Sigmoid colon (tissue), 7 donors: ENCODE measurements at places on chromosomes 7 and 10. TPM values are rescaled to one million over a fixed set of nuclear protein-coding genes. Genes with fewer than 3 reads are reported as not detected.

DNA sequence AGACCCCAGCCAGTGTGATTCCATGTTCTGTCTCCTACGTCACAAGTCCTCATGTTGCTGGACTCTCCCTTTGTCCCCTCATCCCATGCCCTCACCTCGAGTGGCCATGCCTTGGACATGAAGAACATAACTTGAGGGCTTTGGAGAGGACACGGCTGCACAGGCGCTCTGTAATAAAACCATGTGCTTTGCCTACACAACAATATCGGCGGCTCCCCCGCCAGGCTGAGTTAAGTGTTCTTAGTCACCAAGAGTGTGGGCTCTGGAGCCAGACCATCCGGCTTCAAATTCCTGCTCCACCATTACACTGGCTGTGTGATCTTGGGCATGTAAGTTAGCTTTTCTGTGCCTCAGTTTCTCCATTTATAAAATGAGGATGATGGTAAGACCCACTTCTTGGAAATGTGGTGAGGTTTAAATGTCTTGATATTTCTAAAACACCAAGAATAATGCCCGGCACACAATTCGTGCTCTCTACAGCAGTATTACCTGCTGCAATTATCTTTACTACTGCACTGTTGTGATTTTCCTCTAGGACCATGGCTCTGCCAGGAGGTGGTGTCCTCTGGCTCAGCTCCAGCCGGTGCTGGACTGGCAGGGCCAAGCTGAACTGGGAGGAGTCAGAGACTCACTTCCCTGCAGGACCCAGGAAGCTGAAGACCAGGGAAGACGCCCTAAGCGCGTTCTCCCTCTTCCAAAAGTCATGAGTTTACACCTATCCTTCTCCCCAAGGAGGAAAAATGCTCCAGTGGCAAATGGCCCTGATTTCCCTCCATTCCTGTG, 15.7 kb downstream of the SLIT1 start:
- H3K27me3 ChIP-seq = no peaks in the 10 kb centered on the region
- H3K4me3 ChIP-seq = no peak overlapping the region
- no peaks in the 10 kb centered on the region for H3K4me1 ChIP-seq
- H3K36me3 ChIP-seq = no peaks in the 10 kb centered on the region
- no peak for DNase-seq

DNA sequence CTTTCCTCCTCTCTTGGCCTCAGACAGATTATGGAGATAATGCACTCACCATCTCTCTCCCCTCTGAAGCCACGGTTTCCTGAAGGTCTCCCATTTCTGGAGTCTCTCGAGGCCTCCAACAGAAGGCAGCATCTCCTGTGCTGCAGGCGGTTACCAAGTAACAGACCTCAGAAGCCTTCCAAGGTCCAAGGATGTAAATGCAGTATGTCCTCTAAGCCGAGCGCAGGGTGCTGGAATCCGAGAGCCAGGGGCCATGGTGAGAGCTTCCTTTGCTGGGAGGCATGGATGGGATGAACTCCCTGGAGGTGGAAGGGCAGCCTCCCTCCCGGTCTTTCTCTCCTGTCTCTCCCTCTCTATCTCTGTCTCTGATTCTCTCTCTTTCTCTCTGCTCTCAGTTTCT, 79.8 kb downstream of the ADARB2 start:
- H3K27me3 ChIP-seq = no peaks in the 10 kb centered on the region
- no peaks in the 10 kb centered on the region for H3K4me1 ChIP-seq
- H3K27ac ChIP-seq = no peak overlapping the region
- H3K4me3 ChIP-seq = no peak overlapping the region
- no peaks in the 10 kb centered on the region for H3K36me3 ChIP-seq

GRCh38 chr10:97226398-97226797, 40.6 kb upstream of the SLIT1 start:
- peaks cover 4% of the 10 kb centered on the region for H3K36me3 ChIP-seq
- no peak for DNase-seq
- H3K27ac ChIP-seq = no peak overlapping the region
- no peak overlapping the region for H3K4me3 ChIP-seq
- H3K4me1 ChIP-seq = no peaks in the 10 kb centered on the region

Gene MRM2
- polyA plus RNA-seq = 12.6 TPM

DNA sequence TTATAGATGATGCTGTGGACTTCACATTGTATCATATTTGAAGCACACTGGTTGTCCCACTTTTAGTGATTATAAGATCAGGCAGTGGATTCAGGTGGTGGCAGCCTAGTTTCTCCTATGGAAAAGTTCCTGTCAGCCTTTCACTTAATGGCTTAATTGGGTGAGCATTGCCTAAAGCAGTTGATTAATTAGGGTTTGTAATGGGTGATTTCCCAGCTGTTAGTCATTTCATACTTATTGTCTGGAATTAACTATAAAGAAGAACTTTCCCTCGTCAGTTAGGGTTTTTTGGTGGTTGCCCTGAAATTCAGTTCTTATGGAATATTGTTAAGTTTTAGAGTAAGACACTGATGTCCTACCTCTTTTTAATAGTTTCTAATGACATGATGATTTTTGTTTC, 78.8 kb downstream of the SLC25A40 start:
- H3K27ac ChIP-seq = no peak overlapping the region
- no peaks in the 10 kb centered on the region for H3K4me1 ChIP-seq
- H3K27me3 ChIP-seq = no peaks in the 10 kb centered on the region
- no peak for DNase-seq
- H3K4me3 ChIP-seq = no peak overlapping the region
- no peaks in the 10 kb centered on the region for H3K36me3 ChIP-seq

- H3K27ac ChIP-seq = no peak overlapping the region
- H3K27me3 ChIP-seq = no peaks in the 10 kb centered on the region
- no peaks in the 10 kb centered on the region for H3K36me3 ChIP-seq
- peaks cover 70% of the 10 kb centered on the region for H3K4me1 ChIP-seq
Observed at GRCh38 chr7:114533131-114533530, 118.5 kb downstream of the FOXP2 start.

Gene OPALIN
- polyA plus RNA-seq = not detected

Gene PLPP4
- polyA plus RNA-seq = 0.96 TPM

GRCh38 chr7:4713183-4713784, 31.2 kb downstream of the FOXK1 start:
- H3K4me3 ChIP-seq = no peak overlapping the region
- no peak for DNase-seq
- peak overlapping the region; percentile 62 for H3K27ac ChIP-seq
- peaks cover 28% of the 10 kb centered on the region for H3K4me1 ChIP-seq
- no peaks in the 10 kb centered on the region for H3K36me3 ChIP-seq

- H3K27me3 ChIP-seq = no peaks in the 10 kb centered on the region
- peak within 1 kb of the TSS; percentile 85 for H3K27ac ChIP-seq
- peaks cover 23% of the 10 kb centered on the region for H3K36me3 ChIP-seq
- H3K4me1 ChIP-seq = no peaks in the 10 kb centered on the region
- peak; percentile 98 for DNase-seq
Observed at GRCh38 chr7:5045558-5046396, at the start of gene RBAK. RBAK (plus strand) TSS chr7:5045860; CDS start chr7:5048077, 2,217 bp downstream.

DNA sequence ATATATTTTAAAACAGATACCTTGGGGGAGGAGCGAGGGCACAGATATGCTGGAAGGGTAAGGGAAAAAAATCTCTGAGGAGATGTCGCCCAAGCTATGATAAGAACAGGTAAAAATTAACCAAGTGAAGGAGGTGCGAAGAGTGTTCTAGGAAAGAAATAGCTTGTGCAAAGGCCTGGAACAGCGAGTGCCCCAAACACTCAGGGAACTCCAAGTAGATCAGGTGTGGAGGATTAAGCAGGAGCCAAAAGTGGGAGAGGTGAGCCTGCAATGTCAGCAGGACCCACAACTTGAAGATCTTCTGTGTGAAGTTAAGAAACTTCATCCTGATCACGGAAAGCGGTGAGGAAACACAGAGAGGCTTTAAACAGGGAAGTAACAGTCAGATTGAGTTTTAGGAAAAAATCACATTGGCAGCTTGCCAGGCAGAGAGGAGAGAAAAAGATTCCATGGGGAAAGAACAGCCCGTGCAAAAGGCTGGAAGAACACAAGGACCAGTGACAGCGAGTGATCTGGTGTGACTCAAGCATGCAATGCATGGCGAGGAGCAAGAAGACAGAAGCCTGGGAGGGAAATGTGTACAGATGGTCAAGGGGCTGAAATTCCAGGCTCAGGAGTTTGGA, 30.7 kb downstream of the FGF8 start:
- H3K4me3 ChIP-seq = no peak overlapping the region
- DNase-seq = no peak
- no peaks in the 10 kb centered on the region for H3K4me1 ChIP-seq
- no peaks in the 10 kb centered on the region for H3K36me3 ChIP-seq
- no peak overlapping the region for H3K27ac ChIP-seq

Gene ABCB1
- 13.4 TPM for polyA plus RNA-seq

Gene TRIM50
- 0.07 TPM for polyA plus RNA-seq

- peaks cover 34% of the 10 kb centered on the region for H3K36me3 ChIP-seq
- peaks cover under 1% of the 10 kb centered on the region for H3K4me1 ChIP-seq
- no peak for DNase-seq
- no peak overlapping the region for H3K4me3 ChIP-seq
- H3K27me3 ChIP-seq = no peaks in the 10 kb centered on the region
Observed at GRCh38 chr7:102426268-102427018, 6.9 kb upstream of the ORAI2 start.

Gene EN2
- not detected for polyA plus RNA-seq

Gene PGAM2
- 1.2 TPM for polyA plus RNA-seq

- no peaks in the 10 kb centered on the region for H3K27me3 ChIP-seq
- H3K27ac ChIP-seq = no peak overlapping the region
- H3K4me3 ChIP-seq = no peak overlapping the region
- no peaks in the 10 kb centered on the region for H3K36me3 ChIP-seq
- no peaks in the 10 kb centered on the region for H3K4me1 ChIP-seq
Observed at GRCh38 chr10:57188846-57189245, 827.8 kb upstream of the ZWINT start.

GRCh38 chr7:108328174-108328651, 128.0 kb downstream of the NRCAM start:
- H3K27ac ChIP-seq = no peak overlapping the region
- no peaks in the 10 kb centered on the region for H3K36me3 ChIP-seq
- H3K27me3 ChIP-seq = no peaks in the 10 kb centered on the region
- DNase-seq = no peak

DNA sequence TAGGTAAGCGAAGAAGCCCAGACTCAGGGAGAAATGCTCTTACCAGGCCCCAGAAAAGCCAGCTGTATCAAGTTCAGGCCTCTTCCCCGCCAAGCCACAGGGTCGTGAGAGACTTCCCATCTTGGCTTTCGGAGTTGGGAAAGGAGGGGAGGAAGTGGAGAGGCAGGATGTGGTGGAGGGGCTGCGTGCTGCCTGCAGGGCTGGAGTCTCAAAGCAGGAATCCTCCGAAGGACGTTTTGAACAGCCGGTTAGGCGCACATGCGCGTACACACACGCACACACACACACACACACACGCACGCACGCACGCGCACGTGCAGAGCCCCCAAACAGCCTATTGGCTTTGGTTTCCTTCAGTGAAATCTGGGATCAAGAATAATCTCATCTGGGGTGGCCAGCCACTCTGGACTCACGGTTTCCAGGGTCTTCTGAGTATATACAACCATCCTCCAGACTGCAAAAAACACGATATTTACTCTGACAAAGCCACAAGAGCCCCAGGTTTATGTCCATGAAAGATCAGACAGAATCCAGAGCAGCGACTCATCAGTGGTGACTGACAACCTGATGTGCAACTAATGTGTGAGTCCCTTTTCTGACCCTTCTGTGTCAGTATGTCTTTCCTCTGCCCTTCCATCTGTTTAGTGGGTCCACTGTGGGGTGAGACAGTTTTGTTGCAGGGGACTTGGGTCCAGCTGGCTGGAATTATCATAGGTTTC, 115.0 kb upstream of the ZNF438 start:
- peaks cover 8% of the 10 kb centered on the region for H3K4me1 ChIP-seq
- H3K4me3 ChIP-seq = no peak overlapping the region
- H3K27me3 ChIP-seq = no peaks in the 10 kb centered on the region
- H3K36me3 ChIP-seq = no peaks in the 10 kb centered on the region

GRCh38 chr10:5999440-6000165, 22.3 kb upstream of the IL15RA start:
- no peak for DNase-seq
- H3K36me3 ChIP-seq = no peaks in the 10 kb centered on the region
- H3K27ac ChIP-seq = no peak overlapping the region
- H3K27me3 ChIP-seq = no peaks in the 10 kb centered on the region

DNA sequence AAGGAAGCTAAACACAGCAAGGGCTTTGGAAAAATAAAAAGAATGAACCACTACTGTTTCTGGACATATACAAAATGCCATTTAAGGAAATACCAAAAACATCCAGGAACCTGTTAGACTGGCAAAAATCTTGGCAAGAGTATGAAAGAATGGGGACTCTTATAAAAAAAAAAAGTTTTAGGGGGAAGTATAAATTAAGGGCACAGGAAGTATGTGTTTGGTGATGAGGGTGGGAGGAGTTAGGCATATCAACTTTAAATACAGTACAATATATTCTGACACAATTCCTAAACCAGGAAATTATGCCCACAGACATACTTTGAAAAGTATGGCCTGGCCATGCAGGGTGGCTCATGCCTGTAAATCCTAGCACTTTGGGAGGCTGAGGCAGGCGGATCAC, 74.2 kb downstream of the WAPL start:
- DNase-seq = no peak
- H3K27me3 ChIP-seq = no peaks in the 10 kb centered on the region
- peaks cover 19% of the 10 kb centered on the region for H3K36me3 ChIP-seq
- no peak overlapping the region for H3K27ac ChIP-seq

Gene GJD4
- not detected for polyA plus RNA-seq

DNA sequence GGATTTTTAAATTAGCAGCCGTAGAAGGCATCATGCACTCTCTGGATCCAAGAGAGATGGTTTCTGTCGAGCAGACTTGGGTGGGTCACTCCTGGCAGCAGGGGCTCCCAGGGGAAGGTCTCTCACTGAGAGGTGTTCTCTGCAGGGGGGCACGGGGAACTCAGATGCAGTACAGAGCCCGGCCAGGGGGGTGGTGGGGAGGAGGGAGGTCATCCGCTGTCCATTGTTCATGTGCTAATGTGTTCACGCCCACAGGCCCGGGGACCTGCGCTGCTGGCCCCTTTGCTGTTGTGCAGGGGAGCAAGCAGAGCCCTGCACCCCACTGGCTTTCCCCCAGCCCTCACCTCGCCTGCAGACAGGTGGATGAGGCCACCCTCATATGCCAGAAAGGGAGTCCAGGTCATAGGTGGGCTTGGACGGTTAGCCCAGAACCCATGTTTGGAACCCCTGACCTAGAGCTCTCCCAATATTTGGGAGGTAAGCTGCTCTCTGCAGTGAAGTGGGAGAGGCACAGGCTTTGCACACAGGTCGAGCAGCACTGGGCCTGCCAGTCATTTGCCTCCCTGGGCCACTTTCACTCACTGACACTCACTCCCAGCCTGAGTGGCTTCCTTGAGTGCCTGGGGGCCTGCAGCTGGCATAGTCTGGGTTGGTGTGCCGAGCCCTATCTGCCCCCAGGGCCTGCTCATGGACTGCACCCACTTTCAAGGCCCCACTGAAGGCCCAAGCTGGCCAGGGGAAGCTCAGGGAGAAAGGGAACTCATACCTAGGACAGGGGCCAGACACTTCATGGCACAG, 12.6 kb upstream of the TBRG4 start:
- no peak overlapping the region for H3K27ac ChIP-seq
- H3K4me3 ChIP-seq = no peak overlapping the region
- no peaks in the 10 kb centered on the region for H3K4me1 ChIP-seq
